ENCODE measurements at places on chromosomes 4 and X.

- no peak for DNase-seq
Measured at GRCh38 chrX:51975811-51976210, 82.4 kb downstream of the MAGED1 start.

DNA sequence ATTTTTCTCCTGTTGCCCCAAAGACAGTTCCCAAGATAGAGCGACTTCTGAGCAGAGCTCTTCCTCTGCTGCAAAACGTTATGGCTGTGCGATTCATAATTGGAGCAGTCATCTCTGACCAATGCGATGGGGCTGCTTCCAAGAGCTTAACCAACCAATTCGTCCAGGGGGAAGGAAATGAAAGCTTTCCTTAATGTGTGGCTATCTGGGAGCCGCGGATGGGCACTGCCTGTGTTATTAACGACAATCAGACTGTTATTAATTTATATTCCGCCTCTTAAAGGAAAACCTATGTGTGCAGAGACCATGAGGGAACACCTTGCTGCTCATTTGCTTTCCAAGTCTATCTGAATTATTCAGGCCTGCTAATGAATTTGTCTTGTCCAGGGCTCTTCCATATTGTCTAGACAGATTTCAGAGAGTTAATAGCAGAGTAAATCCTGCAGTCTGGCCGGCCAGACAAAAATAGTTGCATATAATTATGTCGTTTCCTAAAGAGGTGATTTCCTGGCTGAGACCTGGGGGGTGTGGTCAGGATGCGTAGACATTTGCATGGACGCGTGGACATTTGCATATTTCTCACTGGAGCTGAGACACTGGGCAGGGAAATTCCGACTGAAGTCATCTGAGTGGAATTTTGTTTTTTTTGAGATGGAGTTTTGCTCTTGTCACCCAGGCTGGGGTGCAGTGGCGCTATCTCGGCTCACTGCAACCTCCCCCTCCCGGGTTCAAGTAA lies 135.4 kb downstream of the HMX1 start:
- DNase-seq: no peak

- no peak for DNase-seq
Measured at GRCh38 chr4:148944136-148944838, 502.1 kb upstream of the NR3C2 start.

GRCh38 chr4:7134737-7135388 lies 57.5 kb upstream of the SORCS2 start:
- DNase-seq: no peak

DNA sequence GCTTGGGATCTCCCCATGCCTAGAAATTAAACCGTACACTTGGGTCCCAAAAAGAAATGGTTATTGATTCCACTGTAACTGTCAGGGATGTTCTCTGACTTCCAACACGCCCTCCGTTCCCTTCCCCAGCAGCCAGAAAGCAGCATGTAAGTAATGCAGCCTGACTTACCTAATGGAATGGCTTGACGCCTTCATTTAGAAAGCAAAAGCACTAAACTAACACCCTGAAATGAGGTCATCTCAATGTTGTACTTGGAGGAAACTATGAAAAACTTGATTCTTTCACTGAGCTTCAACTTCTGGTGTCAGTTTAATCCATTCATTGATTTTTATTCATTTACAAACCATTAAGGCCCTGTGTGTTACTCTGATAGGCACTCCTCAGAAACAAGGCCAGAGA lies 110.8 kb upstream of the NOCT start:
- DNase-seq: no peak
